HT-29 (cell line): ENCODE measurements at places on chromosomes 1 and 21. TPM values are rescaled to one million over a fixed set of nuclear protein-coding genes. Genes with fewer than 3 reads are reported as not detected.

- DNase-seq: no peak
Measured at GRCh38 chr1:159943908-159944622, 1.3 kb downstream of the IGSF9 start.

DNA sequence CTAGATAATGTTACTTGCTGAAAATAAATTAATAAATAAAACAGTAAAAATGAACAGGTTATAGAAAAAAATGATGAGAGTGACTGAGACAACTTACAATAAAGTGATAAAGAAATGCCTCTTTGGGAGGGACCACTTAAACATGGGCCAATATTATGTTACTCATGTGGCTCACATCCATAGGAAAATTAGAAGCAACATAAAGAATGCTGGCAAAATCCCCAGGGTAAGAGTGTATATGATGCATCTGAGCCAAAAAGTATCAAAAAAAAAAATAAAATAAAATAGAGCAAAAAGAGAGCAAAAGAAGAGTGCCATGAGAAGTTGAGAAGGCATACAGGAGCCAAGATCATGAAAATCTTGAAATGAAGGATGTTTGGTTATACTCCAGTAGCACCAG lies 818.0 kb downstream of the LTN1 start:
- no peak for DNase-seq

The LCE3D gene
- total RNA-seq: not detected in 2 replicates

The DARS2 gene
- total RNA-seq: 11.1 and 14.5 TPM in 2 replicates
